CD8-positive, alpha-beta memory T cell (primary cell): ENCODE measurements at places on chromosomes 12 and 14. TPM values are rescaled to one million over a fixed set of nuclear protein-coding genes. Genes with fewer than 3 reads are reported as not detected.

- DNase-seq, result no peak
These were observed 194.1 kb downstream of the MON2 start for GRCh38 chr12:62660756-62661155.

DNA sequence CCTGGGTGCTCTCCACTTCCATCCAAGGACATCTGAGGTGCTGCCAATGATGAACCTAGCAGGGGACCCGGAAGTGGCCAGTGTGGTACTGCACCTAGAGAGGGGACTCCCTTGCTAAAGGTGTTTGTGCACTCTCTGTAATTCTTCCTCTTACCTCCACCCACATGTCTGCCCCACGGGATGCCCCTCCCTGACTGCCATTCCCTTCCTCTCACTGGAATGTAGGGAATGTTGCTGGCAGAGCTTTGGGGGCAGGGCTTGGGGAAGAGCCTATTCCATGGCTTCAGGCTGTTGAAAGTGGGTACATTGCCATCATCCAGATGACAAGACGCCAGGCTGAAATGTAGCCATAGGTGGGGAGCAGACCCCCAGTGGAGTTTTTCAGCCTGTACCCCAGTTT lies 153.2 kb downstream of the SMOC1 start:
- DNase-seq, result no peak

GRCh38 chr12:42473561-42473960 lies 116.0 kb downstream of the PRICKLE1 start:
- no peak for DNase-seq

DNA sequence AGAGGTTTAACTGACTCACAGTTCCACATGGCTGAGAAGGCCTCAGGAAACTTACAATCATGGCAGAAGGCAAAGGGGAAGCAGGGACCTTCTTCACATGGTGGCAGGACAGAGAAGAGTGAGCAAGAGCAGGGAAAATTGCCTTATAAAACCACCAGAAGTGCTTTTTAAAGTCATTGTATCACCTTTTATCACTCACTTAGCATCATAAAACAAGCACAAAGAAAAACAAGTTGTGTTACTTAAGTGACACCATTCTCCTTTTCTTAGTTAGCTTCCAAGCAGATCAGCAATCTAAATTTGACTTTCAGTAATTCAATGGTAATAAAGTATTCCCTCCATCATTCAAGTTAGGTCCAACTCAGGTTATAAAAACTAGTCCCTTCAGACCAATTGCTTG lies 28.5 kb downstream of the OSBPL8 start:
- DNase-seq, result no peak

DNA sequence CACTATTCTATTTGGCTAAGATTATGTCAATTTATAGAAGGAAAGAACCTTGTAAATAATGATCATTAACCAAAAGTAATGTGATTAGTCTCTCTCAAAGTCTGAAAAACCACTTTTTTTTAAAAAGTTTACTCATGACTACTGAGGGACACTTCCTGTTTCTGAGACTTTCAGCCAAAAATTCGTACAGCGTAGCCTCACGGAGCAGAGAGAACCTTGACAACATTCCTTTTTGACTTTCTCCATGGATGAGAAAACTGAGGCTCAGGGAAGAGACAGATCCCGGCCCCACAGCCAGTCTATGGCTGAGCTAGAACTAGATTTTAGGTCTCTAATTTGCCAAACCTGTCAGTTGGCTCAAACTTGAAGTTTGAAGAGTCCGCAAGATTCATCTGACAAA lies 68.2 kb downstream of the DAD1 start:
- no peak for DNase-seq

GRCh38 chr12:109686523-109686922 lies 27.1 kb upstream of the FAM222A start:
- DNase-seq, result no peak

DNA sequence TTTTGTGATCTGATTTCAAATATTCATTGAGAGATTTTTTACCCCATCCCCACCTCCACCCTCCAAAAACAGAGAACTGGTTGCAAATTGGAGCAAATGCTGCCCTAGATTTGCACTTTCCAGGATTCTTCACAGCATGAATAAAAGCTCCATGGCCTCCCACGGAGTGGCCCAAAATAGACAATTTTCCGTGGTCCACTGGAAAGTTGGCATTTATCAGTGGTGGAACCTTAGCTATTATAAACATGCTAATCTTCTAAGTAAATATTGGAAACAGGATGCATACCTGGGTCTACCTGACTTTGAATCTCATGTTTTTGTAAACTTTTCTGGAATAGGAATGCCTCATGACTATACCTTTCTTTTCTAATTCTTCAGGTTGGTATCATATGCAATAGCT lies 123.9 kb downstream of the SLC16A7 start:
- DNase-seq, result no peak

- DNase-seq, result no peak
These were observed 22.5 kb upstream of the NKX2-8 start for GRCh38 chr14:36604757-36605505.

DNA sequence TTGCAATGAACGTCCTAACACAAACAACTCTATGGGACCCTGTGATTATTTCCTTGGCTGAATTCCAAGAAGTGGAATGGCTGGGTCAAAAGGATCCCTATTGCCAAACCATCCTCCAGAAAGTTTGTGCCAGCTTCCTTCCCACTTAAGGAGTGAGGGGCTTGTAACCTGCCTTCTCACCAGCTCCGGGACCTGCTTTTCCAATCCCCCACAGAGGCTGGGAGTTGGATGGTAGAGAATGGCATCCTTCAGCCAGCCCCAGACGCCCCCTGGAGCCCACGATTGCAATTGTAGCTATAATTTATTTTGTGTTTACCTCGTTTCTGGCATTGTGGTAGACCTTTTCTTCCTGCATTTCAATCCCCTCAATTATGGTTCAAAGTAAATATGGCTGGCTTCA lies 9.7 kb upstream of the ZDHHC22 start:
- DNase-seq, result no peak

- no peak for DNase-seq
These were observed 2.3 kb downstream of the DGLUCY start for GRCh38 chr14:91115986-91116770.

DNA sequence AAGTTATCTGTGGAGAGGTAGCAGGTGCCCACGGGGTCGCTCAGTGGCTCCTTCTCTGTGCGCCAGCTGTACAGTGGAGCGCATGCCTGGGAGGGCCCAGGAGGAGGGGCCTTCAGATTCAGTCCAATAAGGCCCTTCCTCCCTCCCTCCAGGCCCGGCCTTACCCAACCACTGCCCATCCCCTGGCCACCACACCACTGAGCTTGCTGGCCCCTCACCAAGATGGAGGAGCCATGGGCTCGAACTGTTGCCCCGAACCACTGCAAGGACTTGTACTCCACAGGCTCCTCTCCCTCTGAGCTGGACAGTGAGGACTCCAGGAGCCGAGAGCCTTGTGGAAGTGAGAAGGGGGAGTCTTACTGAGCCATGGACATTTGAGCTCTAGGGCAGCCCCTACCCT lies 9.8 kb downstream of the ITGA5 start:
- DNase-seq, result no peak

DNA sequence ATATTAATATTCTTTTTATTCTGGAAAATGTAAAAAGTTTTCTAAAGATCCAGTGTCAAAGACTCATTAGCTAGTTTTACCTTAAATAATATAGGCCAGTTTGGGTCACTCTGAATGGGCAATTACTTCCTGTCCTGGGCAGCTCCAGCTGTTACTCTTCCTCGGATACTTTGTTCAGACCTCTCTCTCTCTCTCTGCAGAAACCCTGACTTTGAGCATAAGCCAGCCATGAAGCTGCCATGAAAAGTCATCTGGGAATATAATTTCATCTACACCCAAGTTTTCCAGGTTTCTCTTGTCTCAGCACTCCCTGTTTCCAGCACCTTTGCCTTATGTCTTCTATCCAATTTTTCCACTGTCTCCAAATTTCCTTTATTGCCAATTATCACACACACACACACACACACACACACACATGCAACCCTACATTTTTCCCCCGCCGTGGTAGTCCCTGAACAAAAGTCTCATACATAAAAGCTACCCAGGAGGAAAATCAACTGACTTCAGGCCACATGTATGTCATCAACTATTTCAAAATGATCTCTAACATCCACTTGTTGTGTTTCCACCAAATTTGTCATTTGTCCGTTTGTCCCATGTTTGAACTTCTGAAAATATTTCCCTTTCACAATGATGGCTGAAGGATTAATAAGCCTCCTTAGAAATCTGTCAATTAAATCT lies 318.1 kb downstream of the SSPN start:
- no peak for DNase-seq

GRCh38 chr12:12797794-12798152 lies 12.3 kb downstream of the APOLD1 start:
- DNase-seq, result no peak

DNA sequence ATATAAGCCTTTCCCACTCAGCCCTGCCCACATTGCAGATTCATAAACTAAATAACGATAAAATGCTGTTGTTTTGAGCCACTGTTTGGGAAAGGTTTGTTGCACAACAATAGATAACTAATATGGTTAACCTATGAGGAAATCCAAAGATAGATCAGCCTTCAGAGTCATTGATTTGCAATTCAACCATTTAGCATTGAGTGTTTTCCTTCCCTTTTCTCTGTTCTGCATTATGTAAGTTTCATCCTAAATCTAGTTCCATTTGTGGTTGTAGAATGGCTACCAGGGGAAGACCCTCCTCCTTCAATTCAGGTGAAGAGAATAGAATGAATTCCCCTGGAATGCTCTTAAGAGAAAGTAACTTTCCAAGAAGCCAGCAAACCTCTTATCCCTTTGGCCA lies 19.6 kb downstream of the TC2N start:
- no peak for DNase-seq

- DNase-seq, result no peak
These were observed 220.3 kb downstream of the NELL2 start for GRCh38 chr12:44655846-44656245.

DNA sequence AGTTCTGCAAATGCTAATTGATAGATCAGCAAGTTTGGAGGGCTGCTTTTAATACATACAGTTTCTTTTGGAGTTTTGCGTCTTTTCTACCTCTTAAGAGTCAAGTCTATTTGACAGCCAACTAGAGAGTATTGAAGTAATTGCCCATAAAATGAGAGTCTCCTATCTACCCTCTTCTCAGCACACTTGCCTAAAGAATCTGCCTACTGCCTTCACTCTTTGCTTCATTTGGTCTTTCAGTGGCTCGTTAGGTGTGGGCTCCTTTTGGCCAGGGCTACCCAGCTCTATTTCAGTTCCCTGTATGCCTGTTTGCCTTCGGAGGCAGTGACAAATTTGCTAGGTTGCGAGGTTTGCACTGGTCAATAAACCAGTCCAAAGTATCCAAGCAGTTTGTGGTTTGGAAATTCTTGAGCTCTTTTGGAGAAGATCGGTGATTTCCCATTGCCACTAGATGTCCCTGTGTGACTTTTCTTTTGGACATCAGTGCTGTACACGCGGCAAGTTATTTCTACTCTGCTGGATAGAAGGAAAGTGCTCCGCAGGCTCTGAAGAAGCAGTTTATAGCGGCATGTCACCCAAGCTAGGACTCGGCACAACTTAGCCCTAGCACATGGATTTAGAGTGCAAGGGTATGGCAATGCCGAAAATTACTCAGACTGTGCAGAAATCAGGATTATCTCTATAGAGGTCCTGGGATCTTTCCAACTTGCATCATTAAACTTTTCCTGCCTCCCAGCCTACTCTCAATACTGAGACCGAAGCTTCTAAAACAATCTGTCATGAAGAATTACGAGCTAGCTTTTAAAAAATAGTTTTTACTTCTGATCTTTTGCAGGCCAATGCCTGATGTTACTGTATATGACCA lies 38.6 kb downstream of the MGST1 start:
- DNase-seq, result no peak

DNA sequence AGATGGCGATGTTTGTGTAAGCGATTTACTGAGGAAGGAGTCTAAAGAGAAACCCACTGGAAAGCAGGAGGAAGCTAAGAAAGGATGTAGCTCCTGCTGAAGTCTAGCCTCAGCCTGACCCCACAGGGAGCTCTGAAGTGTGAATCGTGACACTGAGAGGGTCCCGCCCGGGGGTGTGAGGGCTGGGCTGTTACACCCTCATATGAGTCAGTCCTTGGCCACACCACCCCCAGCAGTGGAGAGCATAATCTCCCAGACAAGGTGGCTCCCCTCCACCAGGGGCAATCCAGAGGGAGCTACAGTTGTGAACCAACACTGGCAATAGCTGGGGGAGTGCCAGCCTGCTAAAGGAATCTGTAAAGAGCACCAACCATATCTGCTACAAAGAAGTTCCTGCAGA lies 31.5 kb downstream of the SVOP start:
- DNase-seq, result no peak

GRCh38 chr12:129868575-129868974 lies 35.2 kb downstream of the TMEM132D start:
- no peak for DNase-seq

- DNase-seq, result no peak
These were observed 279.2 kb downstream of the SUDS3 start for GRCh38 chr12:118655588-118655987.

DNA sequence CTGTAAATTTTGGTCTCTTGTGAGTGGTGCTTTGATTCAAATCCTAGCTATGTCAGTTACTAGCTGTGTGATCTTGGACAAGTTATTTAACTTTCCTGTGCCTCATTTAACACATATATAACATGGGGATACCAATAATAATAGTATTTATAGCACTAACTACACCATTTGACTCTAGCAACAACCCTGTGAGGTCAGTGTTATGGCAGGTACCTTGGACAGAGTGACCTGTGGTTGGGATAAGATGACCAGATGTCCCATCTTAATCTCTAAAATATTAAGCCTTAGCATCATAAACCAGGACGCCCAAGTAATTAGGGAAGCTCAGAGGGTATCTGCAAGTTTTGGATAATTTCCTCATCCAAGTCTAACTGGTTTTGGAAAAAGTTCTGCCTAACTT lies 73.7 kb downstream of the NDUFA12 start:
- no peak for DNase-seq

- no peak for DNase-seq
These were observed at the start of gene ESRRB for GRCh38 chr14:76375947-76376404. ESRRB (plus strand) TSS chr14:76376137; CDS start chr14:76376402, 265 bp downstream.

DNA sequence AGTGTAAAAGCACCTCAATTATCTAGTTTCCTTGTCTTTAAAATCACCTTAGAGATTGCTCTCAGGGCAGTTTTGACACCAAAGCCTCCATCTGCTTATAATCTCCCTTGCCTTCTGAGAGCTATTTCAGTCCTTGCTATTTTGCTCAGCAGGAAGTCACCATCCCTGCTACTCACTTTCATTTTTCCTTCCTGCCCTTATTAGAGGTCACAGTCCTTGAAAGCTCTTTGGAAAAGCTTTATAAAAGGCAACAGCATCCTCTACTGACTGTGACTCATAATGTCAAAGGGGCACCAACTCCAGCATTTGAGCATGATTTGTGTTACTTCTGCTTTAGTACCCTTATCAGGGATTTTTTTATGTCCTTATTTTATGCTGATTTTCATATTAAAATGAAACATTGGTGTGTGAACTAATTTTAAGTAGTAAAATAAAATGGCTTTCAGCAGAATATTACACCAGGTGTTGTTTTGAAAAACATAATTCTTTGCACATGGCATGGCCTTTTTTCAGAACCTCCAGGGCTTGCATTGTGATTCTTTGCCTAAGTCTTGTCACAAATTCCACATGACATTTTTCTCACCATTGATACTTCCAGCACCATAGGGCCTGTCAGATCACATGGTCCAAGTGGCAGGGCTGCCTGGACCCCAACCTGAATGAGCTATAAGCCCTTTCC lies 213.0 kb downstream of the ADAMTS20 start:
- DNase-seq, result no peak

The SLC35F4 gene
- total RNA-seq, result not detected

The GZMH gene
- total RNA-seq, result 125 TPM

The ZNF268 gene
- 22.6 TPM for total RNA-seq

The SLC6A13 gene
- 0.31 TPM for total RNA-seq

The RDH12 gene
- not detected for total RNA-seq

The PAH gene
- total RNA-seq, result not detected

The ASCL1 gene
- total RNA-seq, result not detected

The NOS1 gene
- total RNA-seq, result not detected

The DPPA3 gene
- total RNA-seq, result not detected

The PRH1 gene
- total RNA-seq, result 5.8 TPM

The TESPA1 gene
- 77.3 TPM for total RNA-seq

The RNFT2 gene
- 14.6 TPM for total RNA-seq
